ENCODE measurements at places on chromosomes 1 and 21.

DNA sequence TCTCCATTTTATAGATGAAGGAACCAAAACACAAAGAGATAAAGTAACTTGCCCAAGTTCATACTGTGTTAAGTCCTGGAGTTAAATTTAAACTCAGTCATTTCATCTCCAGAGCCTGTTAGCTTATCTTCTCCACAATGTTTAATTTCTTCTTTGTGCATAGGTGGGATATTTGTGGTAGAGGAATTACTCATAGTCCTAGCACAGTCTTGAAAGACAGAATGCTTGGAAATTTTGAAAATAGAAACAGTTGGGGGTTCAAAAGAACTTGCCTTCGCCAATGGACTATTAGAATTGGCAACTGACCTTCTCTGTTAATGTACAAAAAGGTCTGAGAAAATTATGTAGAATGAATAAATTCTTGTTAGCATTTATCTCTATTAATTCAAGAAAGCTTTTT is 832.0 kb upstream of the PRMT6 start:
- no peak for DNase-seq

DNA sequence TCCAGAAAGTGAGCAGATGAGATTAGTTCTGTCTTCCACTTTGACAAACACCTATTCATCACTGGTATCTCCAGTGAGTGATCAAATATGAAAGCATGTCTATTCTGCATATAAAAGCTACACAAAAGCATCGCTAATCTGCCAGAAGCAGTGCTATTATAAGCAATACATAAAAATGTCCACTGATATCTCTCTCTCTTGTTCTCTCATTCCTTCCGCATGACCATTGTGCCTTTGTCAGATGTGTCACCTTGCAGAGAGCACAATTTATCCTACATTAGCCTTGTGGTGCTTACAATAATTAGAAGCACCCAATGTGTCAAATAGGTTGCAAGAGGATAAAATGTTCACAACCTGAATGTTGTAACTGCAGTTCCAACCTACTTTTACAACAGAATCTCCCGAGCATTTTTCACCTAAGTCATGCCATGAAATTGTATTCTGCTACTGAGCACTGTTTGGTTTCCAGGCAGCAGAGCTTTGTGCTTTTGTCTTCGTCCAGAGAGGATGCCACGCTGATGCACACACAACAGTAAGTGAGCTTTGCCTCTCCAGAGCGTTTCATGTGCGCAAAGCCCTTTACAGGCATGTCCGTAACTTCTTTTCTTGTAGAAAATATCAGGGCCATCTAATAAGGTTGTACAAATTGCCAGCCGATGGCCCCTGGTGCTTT is 198.7 kb upstream of the PLD5 start:
- no peak for DNase-seq

GRCh38 chr1:180927841-180928240 is 15.1 kb downstream of the KIAA1614 start:
- no peak for DNase-seq

GRCh38 chr21:44700101-44701022 is 3.4 kb downstream of the KRTAP10-12 start:
- DNase-seq: no peak

DNA sequence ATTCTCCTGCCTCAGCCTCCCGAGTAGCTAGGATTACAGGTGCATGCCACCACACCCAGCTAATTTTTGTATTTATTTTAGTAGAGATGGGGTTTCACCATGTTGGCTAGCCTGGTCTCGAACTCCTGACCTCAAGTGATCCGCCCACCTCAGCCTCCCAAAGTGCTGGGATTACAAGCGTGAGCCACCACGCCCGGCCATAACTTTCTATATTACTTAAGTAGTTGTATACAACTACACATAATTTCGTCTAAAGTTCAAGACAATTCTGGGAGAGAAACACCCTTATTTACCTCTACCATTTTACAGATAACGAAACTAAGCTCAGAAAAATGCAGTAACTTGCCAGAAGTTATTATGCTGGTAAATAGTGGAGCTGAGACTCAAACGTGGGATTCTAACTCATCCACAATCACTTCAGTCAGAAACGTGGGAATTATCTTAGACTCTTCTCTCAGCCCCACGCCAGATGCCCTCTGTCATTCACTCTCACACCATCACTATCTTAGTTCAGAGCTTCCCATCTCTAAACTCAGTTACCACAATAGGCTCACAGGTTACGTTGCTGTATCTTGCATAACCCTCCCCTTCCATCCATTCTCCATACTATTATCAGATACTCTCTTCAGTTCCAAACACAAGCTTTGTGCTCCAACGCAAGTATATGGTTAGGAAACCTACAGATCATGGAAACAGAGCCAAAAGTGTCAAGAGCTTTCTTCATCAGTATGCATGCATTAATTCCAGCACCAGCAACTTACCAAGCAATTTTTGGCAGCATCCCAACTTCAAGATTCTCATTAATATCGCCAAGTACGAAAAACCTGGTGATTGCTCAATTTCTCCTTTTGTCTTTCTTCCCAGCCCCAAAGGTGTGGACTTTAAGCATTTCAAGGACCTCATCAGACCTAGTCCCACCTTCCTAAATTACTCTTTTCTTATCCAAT is 69.3 kb downstream of the RERE start:
- no peak for DNase-seq

DNA sequence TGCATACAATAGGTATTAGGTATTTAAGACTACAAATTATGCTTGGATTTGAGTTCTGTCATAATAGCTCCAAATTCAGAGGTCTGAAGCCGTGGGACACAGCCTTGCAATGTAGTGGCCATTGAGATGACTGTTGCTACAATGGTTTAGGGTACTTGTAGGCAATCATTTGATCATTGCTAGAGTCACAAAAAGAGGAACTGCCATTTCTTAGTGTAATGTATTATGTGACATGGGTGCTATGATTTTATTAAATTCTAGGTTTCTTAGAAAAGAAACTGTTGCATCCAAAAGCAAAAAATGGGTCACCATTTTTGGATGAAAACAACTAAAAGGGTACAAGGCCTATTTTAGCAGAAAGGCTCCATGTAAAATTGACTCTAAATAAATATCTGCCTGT is 129.9 kb upstream of the ZNF644 start:
- DNase-seq: no peak

DNA sequence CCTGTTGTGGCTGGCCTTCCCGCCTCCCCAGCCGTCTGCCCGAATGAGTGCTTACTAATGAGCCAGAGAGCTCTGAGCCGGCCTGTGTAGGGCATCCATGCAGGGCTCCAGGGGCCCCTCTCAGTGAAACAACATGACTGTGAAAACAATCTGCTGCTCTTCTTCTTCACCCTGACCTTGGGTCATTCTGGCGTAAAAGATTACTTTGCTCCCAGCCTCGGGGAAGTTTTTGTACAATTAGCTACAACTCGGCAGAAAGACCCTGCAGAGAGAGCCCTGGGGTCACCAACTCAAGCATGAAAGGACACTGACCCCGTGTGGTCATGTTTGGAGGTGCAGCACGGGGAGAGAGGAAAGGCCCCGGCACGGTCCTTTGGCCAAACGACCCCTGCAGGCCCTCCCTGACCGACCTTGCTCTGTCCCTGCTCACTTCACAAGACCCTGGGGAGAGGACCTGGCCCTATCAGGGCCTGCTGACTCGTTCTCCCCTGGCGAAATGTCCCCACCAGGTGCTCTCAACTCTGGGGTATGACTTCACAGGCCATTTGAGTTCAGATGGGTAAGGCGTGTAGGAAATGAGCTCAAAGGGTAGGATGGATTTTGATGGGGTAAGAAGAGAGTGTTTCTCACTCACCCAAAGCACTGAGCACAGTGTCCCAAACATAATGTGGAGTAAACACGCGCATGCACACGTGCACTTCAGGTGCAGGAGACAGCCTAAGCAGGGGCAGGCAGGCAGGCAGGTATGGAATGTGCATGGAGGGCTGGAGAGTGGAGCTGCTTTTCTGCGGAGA is 22.9 kb upstream of the FAM20B start:
- peak; percentile 33 for DNase-seq

DNA sequence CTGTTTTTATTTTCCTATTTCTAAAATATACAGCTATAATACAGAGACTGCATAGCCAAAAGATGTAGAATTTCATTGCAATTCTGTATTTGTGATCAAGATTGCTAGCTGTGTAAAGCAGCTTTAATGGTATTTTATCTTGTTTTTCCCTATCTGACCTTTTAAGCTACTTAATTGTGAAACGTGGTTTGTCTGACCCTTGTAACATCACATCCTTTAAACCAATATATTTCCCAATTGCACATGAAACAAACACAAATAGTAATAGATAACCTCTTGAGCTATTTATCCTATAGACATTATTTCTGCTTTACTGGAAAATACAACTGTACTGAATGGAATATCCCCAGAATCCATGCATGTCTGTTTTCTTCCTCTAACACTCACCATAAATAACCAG is 112.2 kb upstream of the PLPPR4 start:
- no peak for DNase-seq

DNA sequence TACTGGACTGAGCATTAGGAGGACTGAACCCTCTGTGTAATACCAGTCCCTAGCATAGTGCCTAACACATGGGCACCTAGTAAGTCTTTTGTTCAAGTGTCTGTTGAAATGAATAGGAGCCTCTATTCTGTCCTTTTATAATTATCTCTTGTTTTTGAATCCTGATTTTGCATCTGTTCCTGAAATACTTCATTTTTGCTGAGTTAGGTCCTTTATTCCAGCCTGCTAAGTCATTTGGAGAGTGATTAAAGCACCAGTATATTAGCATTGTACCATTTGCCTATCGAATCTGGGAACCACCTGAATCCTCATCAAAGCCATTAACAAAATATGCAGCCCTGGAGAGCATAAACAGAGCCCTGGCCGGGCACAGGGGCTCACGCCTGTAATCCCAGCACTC is 32.3 kb downstream of the YARS1 start:
- no peak for DNase-seq

GRCh38 chr1:2799811-2800663 is 1.5 kb downstream of the TTC34 start:
- DNase-seq: no peak

DNA sequence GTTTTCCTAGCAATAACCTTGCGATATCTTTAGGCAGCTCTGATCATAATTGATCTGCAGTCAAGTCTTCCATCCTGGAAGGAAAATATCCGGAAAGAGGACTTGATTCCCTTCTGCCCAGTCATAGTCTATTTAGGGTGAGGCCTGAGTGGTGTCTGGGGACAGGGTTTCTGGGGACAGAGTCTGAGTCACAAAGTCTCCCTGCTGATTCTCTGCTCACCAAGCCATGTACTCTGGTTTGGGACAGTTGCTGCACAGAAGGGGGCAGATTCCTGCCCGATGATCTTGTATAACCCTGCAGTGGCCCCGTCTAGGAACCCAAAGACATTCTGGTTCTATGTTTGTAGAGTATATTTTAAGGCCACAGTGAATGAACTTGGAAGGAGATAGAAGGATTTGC is 178.8 kb downstream of the KCNJ6 start:
- no peak for DNase-seq

Measured in stimulated activated CD8-positive, alpha-beta memory T cell treated with anti-CD3 and anti-CD28 coated beads, Interleukin-12 subunit alpha, Interleukin-12 subunit beta, amount 100 ng/mL, for 4 hours (primary cell).